Left cardiac atrium (tissue), 4 donors: ENCODE measurements at places on chromosomes 2 and 18.

GRCh38 chr2:166844111-166844510 lies 44.2 kb upstream of the XIRP2 start:
- DNase-seq, result no peak

DNA sequence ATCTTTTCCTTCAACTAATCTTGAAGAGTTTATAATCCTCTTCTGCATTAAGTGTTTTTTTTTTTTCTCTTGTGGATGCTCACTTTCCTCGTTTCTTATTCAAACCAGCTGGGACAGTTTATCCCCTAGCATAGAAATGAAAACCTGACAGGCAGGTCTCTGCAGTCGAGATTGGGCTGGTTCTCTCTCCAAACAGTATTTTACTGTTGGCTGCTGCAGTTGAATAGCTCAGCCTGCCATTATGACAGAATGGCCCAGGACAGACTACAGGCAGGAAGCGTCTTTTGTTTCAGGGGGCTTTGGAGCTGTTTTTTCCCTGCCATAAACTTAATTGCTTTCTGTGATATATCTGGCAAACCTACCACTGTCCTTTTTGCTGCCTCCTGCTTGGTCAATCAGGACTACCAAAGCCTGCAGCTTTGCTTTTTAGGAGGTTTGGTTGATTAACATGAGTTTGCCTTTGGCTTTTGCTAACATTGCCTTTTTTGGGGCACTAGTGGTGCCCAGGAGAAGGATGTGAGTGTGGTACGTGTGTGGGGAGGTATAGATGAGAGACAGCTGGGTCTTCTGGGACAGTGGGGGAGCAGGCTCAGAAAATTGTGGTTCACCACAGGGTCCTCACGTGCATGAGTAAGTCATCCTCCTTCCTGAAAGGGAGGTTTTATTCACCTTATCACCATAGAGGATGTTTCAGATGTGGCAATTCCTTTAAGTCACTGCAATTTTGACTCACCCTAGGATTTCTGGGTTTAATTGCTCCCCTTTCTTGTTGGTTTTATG lies 128.7 kb downstream of the LYPD6B start:
- no peak for DNase-seq

- DNase-seq, result no peak
These were observed 190.3 kb downstream of the RBM43 start for GRCh38 chr2:151071382-151071781.

DNA sequence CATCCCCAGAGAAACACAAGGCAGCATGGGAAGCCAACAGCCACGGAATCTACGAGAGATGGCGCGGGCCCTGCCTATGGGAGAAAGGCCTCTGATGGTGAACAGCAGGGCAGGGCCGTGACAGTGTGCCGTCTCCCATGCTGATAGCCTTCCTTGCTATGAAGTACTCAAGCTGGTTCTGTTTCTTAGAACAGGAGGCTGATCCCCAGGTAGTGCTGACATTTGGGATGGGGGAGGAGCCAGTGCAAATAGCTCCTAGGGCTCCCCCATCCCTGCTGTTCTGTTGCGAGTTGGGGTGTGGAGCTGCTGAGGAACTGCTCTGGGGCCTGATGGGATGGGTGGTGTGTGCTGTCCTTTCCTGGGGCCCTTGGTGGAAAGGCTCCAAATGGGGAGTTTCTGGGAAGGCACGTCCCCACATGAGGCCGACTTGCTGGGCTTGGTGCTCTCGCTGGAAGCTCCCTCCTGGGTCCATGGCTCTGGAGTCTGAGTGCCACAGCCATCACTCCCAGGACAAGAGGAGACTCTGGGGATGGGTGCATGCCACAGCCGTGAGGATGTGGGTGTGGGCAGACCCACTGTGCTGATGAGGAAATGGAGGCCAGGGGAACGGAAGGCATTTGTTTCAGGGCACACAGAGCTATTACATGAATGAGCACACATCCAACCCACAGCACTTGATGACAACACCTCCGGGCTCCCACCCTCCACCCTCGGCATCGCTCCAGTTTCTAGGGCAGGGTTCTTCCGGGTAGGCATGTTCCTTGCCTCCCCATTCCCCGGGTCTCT lies 246.8 kb downstream of the HDAC4 start:
- no peak for DNase-seq

DNA sequence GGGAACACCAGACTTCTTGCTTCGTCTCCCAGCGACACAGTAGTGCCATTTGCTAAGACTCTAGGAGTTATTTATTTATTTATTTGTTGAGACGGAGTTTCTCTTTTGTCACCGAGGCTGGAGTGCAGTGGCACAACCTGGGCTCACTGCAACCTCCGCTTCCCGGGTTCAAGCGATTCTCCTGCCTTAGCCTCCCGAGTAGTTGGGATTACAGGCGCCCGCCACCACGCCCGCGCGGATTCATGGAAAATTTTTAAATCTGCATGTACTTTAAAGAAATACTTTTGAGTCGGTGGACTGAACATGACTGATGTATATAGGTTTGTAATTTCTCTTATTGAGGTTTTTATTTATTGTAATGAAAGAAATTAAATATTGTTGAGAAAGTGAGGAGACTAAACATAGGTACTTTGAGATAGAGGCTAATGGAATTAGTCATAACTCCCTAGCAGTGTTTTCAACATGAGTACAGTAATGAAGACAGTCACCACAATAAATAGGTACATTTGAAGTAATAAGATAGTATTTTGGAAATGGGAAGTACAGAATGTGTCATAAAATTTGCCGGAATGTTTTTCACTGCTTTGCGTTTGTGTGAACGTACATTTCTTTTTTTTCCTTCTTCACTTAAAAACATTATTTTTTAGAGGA lies 983 bp downstream of the MTX2 start:
- no peak for DNase-seq

GRCh38 chr2:1010415-1010930 lies 59.8 kb downstream of the SNTG2 start:
- DNase-seq, result no peak
